ENCODE measurements at places on chromosomes 11 and 22.

DNA sequence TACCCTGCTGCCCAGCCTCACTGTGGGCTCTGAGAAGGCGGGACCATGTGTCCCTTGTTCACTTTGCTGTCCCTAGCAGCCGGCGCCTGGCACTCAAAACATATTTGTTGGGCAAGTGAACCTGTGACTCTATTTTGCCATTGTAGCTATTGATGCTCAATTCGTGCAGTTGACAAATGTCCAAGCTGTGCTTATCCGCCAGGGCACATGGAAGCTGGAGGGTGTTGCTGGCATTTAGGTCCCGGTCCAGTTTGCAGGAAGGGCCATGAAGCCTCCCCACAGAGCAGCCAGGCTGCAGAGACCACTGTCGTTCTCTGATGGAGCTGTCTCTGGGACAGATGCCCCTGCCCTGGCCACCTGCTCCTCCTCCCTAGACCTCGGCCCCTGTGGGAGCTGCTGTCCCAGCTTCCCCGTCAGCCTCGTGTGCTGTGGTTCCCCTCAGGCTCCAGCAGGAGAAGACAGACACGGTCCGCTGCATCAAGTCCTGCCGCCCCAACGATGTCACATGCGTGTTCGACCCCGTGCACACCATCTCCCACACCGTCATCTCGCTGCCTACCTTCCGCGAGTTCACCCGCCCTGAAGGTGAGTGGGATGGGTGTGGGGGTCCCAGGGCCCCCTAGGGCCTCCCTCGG, 71.5 kb downstream of the FBLN1 start:
- no peak for DNase-seq

DNA sequence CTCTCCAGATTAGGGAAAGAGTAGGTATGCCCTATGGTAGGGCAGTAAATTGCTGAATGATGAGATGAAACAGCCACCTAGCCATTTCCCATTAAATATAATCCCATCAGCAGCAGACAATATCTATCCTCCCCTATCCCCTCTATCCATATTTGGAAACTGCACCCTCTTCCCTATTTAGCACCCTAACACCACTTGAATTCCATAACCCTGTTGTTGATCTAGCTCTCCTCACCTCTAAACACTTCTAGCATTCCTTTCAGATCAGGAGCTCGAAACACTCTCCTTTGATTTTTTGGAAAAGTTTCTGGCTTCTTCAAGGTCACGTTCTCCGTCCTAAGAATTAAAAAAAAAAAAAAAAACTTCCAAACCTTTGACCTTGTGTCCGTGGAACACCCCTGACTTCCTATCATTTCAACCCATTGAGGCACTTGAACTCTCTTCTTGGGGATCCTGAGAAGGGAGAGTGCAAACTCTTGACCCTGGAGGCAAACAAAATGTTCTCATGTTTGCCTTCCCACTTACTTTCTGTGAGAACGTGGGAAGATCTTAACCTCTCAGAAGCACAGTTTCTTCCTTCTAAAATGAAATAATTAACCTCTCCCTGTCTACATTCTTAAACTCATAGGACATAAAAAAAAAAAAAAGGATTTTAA, 19.0 kb downstream of the TRIM5 start:
- no peak for DNase-seq

DNA sequence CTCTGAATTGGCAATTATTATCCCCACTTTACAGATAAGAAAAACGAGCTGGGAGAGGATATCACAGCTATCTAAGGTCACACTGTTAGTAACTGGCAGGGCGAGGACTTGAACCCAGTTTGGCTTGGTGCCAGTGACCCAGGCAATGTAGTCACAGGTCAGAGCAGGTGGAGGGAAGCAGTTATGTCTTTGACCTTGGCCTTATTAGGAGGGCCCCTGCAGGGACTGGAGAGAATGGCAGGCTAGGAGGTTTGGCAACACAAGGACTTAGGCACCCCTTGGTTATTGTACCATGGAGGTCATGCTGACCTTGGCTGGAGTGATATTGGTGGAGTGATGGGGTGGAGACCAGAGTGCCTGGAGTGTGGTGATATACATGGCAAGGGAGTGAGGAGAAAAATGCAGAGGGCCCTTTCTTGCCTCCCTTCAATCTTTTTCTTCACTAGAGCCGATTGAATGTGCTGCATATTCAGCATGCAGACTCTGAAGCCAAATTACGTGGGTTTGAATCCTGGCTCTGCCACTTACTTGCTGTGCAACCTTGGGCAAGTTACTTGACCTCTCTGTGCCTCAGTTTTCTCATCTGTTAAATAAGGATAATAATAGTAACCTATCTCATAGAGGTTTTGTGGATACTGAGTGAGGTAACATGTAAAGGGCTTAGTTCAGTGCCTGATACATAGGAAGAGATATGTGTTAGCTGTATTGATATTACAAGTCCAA, 92.7 kb upstream of the TBCEL start:
- DNase-seq = no peak

DNA sequence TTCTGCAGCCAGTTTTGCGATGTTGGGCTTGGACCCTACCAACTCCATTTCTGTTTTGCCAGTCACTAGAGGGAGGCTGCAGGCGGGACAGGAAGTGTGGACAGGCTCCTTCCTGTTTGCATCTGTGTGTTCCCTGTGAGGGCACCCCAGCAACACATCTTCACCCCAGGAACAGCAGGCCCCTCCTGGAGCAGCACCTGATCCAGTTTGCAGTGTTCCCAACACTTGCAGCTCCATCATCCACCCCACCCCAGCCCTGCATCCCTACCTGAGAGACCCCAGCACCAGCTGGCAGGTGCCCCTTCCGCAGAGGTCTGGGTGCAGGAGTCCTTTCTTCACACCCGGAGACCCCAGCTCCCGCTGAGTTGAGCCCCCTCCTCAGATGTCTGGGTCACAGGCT, 7.4 kb upstream of the VSIG10L2 start:
- no peak for DNase-seq

DNA sequence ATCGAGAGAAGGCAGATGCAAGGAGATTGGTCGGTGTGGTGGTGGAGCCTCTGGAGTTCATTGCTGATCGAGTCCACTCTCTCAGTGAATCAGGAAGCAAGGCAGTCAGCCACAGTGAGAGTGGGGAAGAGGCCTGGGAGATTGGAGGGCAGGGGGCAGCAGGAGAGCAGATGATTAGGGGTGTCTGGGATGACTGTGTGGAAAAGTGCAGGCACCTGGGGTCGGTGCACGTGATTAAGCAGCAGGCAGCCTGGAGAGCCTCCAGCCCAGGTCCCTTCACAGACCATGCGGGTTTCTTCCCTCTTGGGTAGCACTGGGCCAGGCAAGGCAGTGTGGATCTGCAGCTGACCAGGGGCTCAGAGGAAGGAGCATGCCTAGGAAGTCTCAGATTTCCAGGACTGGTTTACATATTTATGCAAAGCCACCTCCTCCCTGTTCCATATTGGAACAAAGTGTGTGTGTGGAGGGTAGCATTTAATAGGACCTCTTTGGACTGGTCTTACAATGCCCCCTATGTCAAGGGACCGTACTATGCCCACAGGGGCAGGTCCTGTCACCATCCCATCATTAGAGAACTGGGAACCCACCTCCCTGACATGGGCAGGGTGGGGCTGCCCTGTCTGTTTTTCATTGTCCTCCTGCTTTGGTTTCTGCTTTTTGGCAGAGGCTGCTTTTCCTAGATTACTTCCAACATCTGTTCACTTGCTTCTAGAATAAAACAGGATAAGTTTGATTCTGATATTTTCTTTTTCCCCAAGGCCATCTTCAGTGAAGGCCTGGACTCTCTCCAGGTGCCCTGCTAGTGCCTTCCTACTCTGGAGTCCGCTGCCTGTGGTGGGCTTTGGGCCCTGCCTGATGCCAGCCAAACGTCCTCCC, 14.0 kb upstream of the GDPD5 start:
- DNase-seq = no peak

DNA sequence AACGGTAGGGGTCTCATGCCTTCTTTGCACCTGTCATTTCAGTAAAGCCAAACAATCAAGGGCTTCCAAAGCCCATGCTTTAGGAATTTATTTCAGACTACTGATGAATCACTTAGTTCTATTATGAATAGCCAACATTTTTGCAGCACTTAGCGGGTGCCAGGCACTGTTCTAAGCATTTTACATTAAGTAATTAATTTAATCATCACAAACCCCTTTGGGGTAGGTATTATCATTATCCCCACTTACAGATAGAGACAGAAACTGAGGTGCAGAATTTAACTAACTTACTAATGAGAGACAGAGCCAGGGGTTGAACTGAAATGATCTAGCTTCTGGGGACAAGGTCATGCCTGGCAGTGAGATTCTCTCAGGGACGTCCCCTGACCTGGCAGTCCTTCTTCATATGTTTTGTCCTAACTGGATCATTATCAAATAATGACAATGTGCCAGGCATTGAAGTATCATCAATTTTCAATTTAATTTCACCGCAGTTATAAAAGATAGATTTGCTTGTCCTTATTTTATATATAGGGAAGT, 31.7 kb upstream of the NAV2 start:
- no peak for DNase-seq

DNA sequence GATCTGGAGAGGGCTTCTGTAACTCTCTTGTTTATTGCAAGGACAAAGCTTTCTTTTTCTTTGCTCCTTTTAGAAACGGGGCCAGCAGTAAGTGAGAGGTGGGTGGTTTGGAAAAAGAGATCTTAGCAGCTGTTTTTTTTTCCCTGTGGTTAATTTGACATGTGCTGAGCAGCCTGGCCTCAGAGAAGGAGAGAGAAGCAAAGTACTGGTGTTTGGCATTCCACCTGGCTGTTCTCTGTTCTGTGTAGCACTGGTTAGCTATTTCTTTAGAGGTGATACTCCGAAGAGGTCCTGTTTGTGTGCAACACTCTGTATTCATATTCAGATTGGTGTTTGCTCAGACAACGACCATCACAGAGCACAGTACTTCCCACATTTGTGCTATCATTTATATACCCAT, 80.8 kb upstream of the SORL1-AS1 start:
- no peak for DNase-seq

GRCh38 chr22:40504285-40505249, 132.0 kb downstream of the MRTFA start:
- no peak for DNase-seq

DNA sequence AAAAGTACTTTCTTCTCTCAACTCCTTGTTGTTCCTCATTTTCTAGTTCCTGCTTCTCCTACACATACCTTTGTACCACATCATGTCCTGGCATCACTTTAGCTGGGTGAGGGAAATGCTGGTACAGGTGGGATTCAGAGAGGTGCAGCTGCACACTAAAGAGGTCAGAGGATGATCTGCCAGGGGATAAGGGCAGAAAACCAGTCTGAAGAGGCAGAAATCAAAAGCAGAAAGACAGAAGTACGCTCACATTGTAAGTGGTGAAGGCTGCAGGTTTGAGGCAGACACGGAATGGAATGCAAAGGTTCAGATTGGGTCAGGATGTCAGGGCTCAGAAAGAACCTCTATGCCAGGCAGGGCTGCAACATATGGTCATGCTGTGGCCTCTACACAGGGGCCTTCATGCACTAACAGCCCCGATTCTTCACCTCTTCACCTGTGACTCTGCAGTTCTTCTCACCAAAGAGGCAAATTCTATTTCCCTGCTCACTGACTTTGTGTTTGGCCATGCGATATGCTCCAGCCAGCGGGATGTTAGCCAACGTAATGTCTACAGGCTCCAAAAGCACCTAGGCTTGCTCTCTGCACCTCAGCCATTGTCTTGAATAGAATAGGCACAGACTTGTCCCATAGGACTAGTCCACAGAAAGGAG, 373.7 kb downstream of the NXPE2 start:
- DNase-seq = no peak

- DNase-seq = no peak
Measured at GRCh38 chr11:27965559-27965958, 142.4 kb downstream of the KIF18A start.

- DNase-seq = no peak
Measured at GRCh38 chr11:12729941-12730340, 55.7 kb downstream of the TEAD1 start.

GRCh38 chr22:31328544-31328960, 17.6 kb downstream of the PATZ1 start:
- no peak for DNase-seq

DNA sequence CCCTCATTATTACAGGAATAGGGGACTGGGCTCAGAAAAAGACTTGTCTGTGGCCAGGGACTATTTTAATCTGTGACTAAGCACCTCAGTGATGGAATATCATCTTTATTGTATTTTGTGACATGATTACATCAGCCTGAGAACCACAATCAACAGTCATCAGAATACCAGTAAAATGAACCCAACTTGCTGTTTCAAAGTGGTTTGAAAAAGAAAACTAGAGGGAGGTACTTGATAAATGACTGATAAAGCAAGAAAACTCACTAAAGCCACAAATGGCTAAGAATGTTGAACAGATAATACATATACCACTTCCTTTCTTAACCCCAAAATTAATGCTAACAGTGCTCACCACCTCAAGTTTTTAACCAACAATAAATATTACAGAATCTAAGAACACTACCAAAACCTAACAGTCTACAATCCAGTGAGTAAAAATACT, 155.7 kb downstream of the ATG16L2 start:
- no peak for DNase-seq

- no peak for DNase-seq
Measured at GRCh38 chr11:20068691-20069090, 91.6 kb downstream of the DBX1 start.

- DNase-seq = no peak
Measured at GRCh38 chr22:49186762-49187161, 640.9 kb downstream of the BRD1 start.

DNA sequence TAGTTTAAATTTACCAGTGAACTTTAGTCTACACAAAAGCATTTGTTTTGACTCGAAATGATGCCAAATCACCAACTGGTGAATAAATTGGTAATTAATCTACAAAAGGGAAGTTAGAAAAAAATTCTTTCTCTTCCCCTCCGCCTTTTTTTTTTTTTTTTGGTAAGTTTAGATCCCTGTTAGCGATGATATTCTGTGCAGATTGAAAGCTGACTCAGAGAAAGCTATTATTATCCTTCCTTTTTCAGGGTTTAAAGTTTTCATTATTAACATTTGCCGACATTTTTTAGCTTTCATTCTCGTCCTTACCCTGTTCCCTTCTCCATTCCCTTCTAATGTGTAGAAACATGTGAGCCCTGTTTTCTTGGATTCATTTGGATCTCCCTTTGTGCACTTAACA, 16.8 kb upstream of the NUP160 start:
- no peak for DNase-seq

- DNase-seq = no peak
Measured at GRCh38 chr11:2584434-2584811, 115.4 kb downstream of the KCNQ1OT1 start.

DNA sequence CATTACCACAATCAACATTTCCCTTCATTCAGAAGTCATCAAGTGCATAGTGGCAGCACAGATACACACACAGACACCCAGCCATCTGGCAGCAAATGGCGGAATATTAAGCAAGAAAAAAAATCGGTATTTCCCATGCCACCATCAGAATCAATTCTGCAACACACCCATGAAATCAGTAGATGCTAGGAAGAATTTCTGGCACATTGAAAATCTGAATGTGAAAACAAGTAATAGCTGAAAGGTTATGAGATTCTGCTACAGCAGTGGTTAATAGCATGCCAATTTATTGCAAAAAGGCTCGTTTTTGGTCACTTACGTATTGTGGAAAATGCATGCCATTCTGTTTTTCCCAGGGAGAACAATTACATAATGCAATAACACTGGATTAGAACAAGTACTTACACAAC, 91.1 kb downstream of the PICALM start:
- no peak for DNase-seq

- no peak for DNase-seq
Measured at GRCh38 chr11:83508804-83509203, 222.6 kb upstream of the CCDC90B start.

All from activated T-helper 1 cell treated with Interleukin-2 at 50 U/mL for 16 hours (primary cell).